ENCODE measurements at places on chromosomes 1 and 21. TPM values are rescaled to one million over a fixed set of nuclear protein-coding genes. Genes with fewer than 3 reads are reported as not detected.

The SYT14 gene
- total RNA-seq = under 0.01 TPM

The TCHH gene
- total RNA-seq = 0.03 TPM

The FMO4 gene
- total RNA-seq = 0.89 TPM

DNA sequence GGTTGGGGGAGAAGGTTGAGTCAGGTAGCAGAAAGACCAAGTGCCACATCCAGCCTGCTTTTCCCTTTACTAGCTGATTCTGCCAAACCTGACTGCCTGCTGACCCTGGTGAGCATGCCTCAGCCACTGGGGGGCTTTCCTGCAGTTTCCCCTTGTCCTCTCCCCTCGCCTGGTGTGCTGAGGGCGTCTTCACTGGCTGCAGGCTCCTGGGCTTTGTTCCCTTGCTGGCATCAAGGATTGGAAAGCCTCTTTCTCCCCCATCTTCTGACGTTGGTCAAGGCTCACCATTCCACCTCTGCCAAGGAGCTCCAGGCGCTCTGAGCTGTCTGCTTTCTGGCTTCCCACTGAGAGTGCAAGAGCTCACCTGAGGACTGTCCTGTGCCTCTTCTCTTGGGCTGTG lies 28.4 kb downstream of the MAN1C1 start:
- DNase-seq = no peak

GRCh38 chr21:28152732-28153131 lies 839.9 kb downstream of the LTN1 start:
- no peak for DNase-seq

DNA sequence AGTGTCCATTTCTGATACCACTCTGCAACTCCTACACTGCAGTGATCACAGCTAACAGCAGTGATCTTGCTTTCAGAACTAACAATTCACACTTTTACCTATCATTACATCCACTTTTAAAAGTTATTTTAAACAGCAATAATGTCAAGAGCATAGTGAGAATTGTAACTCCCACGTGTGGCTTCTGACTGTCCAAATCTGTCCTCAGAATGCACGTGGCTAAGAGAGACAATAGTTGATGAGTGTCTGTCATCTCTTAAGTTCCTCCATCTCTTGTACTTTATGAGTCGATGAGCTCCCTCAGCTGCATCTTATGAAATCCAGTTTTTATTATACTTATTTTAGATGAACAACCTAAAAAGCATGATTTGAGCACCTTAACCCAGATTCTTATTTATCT lies 16.5 kb upstream of the CFHR5 start:
- no peak for DNase-seq

DNA sequence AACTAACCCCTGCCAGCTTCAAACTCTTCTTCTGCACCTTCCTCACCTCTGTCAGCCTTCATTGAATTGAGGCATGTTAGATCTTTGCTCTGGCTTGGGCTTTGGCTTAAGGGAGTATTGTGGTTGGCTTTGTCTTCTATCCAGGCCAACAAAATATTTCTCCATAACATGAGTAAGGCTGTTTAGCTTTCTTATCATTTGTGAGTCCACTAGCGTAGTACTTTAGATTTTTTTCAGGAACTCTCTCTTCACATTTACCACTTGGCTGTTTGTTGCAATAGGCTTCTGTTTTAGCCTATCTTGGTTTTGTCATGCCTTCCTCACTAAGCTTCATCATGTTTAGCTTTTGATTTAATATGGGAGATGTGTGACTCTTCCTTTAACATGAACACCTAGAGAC lies 417.5 kb downstream of the NCAM2 start:
- DNase-seq = no peak

DNA sequence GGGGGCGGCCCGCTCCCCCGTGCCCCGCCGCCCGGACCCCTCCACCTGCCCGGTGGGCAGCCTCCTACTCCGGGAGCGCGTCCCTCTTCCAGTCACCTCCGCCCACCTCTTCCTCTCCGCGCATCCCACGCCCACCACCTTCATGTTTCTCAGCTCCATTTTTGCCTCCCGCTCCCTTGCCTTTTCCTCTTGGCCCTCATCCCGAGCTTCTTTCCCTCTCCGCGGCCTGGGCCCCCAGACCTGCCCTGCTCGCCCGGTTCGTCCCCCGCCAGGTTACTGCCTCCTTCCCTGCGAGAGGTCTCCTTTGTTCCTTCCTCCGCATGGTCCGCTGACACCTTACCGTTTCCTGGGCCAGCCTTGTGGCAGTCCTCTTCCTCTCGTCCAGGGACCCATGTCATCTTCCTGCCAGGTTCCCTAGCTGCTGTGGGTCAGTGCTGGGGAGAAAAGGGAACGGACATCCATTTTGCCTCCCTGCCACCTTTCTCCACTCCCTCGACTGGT lies 563 bp downstream of the QSOX1 start:
- no peak for DNase-seq

Data from NCI-H460 (cell line).